ENCODE measurements at places on chromosomes 7 and 10.

DNA sequence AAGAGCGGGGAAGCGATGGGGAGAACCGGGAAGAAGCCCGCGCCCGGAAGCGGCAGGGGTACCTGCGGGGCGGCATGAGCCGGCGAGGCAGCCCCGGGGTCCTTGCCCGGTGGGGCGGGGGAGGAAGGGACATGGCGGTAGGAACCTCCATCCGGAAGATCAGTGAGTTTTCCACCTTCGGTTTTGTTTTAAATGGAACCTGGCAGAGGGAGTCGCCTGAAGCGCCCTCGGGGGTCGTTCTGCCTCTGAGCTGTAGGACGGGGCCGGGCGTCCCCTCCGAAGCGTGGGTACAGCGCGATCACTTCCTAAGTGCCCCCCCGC lies 471 bp downstream of the PFKP start:
- no peak for DNase-seq

- DNase-seq: no peak
These were observed 14.8 kb upstream of the CD36 start for GRCh38 chr7:80623503-80624252.

- DNase-seq: no peak
These were observed 99.6 kb upstream of the PCDH15 start for GRCh38 chr10:54900584-54900983.

DNA sequence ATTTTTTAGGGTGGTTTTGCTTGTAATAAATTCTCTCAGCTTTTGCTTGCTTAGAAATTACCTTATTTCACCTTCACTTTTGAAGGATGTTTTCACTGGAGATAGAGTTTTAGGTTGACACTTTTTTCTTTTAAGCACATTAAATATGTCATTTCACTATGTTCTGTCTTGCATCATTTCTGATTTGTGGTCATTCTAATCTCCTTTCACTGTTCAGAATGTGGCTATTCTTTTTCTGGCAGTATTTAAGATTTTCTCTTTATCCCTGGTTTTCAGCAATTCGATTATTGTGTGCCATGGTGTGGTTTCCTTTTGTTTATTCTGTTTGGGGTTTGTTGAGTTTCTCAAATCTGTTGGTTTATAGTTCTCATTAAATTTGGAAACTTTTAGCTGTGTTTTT lies 1065.6 kb downstream of the KCNMA1 start:
- DNase-seq: no peak

- no peak for DNase-seq
These were observed 5.1 kb downstream of the ZMIZ1 start for GRCh38 chr10:79073784-79074432.

DNA sequence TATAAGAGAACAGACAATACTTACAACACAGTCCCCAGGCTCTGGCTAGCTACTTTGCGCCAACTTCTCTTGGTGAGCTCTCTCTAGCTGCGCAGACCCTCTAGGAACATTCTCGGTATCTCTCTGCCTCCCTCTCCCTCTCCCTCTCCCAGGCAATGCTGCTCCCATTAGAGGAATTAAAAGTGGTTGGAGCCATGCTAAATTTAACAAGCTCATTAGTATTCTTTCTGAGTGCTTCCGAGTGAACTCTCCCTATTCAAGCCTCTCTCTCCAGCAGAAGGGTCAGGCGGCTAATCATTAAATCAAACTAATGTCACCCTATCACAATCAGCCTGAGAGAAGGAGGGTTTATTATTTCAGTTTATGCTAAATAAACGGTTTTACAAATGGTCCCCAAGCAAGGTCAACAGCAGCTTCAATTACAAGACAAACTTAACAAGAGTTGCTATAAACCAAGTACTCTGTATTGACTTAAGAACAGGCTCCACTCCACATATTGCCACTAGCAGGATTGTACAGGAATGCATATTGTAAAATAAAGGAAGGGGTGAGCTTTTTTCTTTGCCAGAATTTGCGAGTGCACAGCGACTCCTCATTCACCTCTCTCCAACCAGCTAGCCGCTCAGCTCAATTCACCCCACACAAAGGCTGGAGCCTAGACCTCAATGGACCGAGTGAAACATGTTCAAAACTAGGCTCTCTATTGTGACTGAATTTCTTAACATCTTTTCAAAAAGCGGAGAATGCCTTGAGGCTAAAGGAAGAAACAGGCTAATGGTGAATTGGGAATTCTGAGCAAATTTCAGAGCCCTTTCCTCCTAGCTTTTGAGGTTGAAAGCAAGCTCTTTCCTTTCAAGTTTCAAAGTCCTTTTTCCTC lies 84.4 kb downstream of the GLI3 start:
- no peak for DNase-seq

Measured in stimulated activated CD8-positive, alpha-beta memory T cell treated with anti-CD3 and anti-CD28 coated beads, Interleukin-7, amount 100 ng/mL, for 1 hour (primary cell).